NCI-H69 (cell line): ENCODE measurements at places on chromosomes 2 and 18.
A peak's percentile ranks its signal among the peaks of the same experiment; 100 is the strongest.

DNA sequence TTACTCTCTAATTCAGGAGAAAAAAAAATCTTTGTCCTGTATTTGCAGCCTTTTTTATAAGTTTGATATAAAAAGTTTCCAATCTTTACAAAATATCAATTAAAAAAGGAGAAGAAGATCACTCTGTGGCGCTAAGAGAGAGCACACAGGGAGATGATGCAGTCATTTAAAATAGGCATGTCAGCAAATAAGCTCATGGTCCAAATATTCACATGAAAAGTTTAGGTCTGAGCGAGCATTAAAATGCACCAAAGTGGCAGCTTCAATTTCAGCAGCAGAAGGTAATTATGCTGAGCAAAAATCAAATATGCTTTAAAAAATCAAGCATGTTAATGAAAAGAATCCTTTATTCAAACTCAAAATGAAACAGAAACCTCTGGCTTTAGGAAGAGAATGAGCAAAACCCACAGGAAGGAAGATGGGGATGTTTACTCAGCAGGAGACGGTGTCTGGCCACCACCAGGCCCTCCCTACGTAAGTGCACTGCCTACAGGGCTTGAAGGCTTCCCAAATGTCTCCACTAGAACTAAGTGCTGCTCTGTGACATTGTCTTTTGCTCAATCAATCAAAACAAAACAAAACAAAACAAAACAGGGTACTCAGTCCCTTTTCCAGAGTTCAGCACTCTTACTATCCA, 120.4 kb downstream of the L3MBTL4 start:
- DNase-seq, result peak; percentile 52

- DNase-seq, result peak; percentile 64
These were observed 1.3 kb downstream of the MAPRE2 start for GRCh38 chr18:35042389-35043071.

DNA sequence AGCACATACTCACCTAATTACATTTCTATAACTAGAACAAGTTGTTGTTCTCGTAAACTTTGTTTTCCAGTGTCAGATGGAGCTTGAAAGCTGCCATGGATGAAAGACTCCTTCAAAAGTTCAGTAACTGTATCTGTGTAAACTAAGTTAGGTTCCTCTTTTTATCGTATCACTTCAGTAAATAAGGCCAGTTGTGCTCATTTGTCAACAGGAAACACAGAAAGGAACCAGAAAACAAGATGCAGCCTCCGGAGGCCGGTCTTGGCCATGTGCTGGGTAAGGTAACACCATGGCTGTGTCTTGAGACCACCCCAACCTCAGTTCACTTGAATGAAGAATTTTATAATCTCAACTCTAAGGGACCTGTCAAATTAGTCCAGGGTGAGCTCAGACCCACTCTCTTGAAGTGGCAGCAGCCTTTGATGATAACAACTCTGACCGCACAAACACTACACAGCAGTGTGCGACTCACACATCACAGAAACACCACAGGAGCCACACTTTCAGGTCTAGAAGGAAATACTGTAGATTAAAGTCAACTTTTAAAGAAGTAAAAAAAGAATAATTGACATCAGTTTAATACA, 213.8 kb downstream of the AFF3 start:
- no peak for DNase-seq

DNA sequence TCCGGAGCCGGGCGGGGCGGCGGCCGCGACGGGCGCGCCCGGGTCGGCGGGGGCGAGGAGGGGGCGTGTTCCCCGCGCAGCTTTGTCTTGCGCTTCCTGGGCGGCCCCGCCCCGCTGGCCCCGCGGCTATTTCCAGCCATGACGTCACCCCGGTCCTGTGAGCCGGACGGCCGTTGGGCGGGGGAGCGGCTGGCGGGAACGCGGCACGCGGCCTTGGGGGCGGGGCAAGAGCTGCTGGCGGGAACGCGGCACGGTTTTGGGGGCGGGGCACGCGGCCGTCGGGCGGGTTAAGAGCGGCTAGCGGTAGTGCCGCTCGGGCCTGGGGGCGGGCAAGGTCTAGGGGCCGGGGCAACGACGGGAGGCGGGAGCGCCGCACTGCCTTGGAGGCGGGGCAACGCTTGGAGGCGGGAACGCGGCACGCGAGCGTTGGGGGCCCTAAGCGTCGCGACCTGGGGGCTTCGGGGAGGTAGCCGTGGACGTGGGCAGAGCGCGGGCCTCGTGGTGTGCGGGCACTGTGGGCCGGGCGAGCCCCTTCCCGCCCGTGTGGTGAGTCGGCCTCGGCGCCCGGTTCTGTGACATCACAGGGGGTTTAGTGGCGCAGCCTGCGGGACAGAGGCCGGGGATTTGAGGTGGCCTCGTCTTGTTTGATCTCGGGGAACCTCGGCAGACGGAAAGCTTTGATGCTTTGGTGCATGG, 704 bp downstream of the KLF11 start:
- DNase-seq, result peak; percentile 92

DNA sequence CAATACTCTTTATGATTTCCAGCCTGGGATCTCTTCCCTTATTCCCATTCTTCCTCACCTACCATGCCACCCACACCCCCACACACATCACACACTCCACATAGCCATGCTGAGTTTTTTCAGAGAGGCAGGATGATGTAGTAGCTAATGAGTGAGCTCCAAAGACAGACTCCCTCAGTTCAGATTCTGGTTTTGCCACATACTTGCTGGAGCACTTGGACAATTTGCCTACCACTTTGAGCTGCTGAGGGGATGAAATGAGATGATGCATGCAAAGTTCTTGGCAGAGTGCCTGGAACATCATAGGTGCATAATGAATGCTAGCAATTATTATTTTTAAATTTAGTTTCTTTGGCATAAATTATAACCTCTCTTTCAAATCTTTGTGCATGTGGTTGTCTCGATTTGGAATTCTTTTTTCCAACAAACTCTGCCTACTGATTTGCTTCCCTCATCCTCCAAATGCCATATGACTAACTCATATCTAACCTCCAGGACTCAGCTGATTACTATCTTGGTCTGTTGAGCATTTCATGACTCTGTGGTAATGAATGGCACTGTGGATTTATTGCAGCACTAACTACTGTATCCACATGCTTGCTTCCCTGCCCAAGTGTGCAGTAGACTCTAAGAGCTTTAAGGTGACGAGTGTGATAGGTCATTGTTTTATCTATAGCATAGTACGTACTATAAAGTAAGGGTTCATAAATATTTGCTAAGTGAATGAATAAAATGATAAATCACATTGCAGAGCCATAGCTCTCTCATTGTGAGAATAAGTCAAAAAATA, 99.1 kb downstream of the TACR1 start:
- DNase-seq, result peak; percentile 64

GRCh38 chr2:119821266-119821665, 61.5 kb downstream of the PTPN4 start:
- DNase-seq, result no peak

DNA sequence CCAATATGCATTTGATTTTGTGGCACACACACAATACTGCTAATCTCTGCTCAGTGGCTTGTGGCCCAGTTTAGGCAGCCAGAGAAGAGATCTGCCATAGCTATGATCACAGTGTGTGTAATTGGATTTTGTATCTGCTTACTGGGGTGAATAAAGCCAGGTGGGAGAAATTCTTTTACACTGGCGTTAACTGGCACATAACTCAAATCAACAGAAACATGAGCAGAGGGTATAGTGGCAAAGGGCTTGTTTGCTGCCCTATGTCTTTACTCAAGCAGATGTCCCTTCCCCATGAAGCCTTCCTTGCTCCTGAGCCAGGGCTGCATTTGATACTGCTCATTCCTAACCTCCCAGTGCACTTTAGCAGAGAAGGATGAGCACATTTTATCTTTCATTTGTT, 28.5 kb downstream of the STON1 start:
- no peak for DNase-seq

GRCh38 chr2:64781711-64782390, 128.1 kb upstream of the SERTAD2 start:
- DNase-seq, result no peak

- no peak for DNase-seq
These were observed 87.2 kb downstream of the LPIN1 start for GRCh38 chr2:11833601-11834000.

DNA sequence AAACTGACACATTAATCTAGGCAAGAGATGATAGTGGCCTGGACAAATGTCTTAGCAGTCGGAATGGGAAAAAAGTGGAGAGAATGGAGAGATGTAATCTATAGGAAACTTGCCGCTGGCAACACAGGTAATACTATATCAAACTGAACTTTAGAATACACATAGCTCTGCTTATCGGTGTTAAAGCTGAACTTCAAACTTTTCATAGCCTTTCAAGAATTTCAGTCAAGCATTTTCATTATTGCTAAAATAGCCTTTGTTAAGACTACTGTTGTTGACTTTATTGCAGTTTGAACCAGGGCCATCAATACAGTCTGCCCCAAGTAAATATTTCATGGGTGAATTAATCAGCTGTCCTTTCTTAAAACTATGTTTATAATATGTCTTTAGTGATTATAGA, 12.9 kb upstream of the CHST9 start:
- DNase-seq, result peak; percentile 72

- peak; percentile 54 for DNase-seq
These were observed 7.6 kb downstream of the ZFP36L2 start for GRCh38 chr2:43218702-43219382.

- DNase-seq, result no peak
These were observed 28.2 kb upstream of the MCM6 start for GRCh38 chr2:135904341-135904989.
